KBM-7 (cell line): ENCODE measurements at places on chromosomes 16 and 17.
A peak's percentile ranks its signal among the peaks of the same experiment; 100 is the strongest.

- DNase-seq, result peak; percentile 75
These were observed 19.7 kb upstream of the SLC47A1 start for GRCh38 chr17:19513897-19514488.

GRCh38 chr16:84864326-84864955 is 44.7 kb downstream of the CRISPLD2 start:
- DNase-seq, result no peak

GRCh38 chr16:568401-569258 is 1.1 kb upstream of the PIGQ start:
- no peak for DNase-seq

DNA sequence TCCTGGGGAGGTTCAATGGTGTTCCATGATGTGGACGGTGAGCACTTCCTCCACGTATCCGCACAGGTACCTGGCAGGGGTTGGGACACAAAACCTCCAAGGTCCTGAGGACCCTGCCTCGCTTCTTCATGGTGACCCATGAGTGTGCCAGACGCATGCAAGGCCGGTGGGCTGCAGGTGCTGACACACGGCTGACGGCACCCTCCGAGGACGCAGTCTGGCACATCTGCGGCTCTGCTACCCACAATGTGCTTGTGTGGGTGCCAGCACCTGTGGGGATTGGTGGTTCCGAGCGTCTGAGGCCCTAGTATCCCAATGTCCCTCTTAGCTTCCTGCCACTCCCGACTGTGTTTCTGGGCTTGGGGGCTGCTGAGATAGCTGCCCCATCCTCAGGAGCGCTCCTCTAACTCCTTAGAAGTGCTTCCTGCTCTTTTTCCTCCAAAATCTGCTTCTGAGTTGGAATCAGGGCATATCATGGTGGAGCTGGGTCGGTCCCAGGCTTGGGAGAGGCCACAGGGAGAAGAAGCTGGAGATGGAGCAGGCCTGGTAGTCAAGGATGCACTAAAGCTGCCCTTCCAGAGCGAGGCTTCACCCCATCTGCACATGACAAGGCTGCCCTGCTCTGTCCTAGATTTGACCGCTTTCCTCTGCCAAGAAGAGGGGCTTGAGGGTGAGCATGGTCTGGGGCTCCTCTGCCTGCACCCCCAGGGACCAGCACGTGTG is 1.6 kb downstream of the CYGB start:
- DNase-seq, result no peak

GRCh38 chr17:29150161-29150560 is 30.0 kb downstream of the MYO18A start:
- DNase-seq, result peak; percentile 28

DNA sequence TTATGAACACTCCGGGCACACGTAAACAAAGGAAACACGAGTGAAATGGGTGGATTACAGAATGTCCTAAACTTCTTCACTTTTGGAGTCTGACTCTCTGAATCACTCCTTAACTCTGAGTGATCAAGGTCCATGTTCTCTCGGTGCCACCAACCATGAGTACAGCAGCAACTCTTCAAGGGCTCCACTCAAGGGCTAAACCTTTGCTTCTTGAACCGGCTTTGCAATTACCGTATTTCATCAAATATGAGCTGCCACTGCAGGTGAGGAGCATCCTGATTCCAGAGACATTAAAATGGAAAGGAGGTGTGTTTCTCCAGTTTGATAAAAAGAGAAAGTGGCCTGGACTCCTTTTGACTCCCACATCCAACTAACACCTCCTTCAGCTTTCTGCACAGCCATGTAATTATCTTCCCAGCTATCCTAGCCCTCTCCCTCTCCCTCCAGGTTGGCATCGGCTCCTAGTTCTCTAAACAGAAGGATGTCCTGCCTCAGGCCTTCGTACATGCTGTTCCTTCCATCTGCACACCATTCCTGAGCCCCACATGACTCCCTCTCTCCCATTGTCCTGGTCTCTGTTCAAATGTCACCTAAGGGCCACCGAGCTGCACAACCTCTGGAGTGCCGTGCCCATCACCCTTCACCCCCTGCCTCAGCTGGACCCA is 61.4 kb downstream of the ZDHHC7 start:
- DNase-seq, result no peak

DNA sequence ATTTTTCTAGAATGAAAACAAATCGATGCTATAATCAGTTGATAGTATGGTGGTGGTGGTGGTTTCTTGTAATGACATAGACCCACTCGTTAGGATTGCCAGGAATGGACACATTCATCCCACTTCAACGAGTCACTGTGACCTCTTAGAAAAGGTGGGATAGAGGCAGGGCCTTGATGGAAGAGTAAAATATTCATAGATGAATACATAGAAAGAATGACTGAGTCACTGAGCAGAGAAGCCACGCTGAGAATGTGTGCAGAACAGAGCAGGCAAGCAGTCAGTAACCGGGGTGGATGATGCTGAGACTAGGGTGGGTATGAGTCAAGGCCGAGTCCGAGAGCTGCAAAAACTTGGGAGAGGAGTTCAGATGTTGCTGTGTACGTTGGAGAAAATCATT is 129.9 kb downstream of the PITPNC1 start:
- DNase-seq, result no peak

GRCh38 chr17:67830440-67830839 is 5.1 kb downstream of the BPTF start:
- no peak for DNase-seq

- no peak for DNase-seq
These were observed 134.1 kb downstream of the IRF8 start for GRCh38 chr16:86033016-86033474.

GRCh38 chr16:56980792-56981724 is 8.3 kb upstream of the NLRC5 start:
- DNase-seq, result no peak

DNA sequence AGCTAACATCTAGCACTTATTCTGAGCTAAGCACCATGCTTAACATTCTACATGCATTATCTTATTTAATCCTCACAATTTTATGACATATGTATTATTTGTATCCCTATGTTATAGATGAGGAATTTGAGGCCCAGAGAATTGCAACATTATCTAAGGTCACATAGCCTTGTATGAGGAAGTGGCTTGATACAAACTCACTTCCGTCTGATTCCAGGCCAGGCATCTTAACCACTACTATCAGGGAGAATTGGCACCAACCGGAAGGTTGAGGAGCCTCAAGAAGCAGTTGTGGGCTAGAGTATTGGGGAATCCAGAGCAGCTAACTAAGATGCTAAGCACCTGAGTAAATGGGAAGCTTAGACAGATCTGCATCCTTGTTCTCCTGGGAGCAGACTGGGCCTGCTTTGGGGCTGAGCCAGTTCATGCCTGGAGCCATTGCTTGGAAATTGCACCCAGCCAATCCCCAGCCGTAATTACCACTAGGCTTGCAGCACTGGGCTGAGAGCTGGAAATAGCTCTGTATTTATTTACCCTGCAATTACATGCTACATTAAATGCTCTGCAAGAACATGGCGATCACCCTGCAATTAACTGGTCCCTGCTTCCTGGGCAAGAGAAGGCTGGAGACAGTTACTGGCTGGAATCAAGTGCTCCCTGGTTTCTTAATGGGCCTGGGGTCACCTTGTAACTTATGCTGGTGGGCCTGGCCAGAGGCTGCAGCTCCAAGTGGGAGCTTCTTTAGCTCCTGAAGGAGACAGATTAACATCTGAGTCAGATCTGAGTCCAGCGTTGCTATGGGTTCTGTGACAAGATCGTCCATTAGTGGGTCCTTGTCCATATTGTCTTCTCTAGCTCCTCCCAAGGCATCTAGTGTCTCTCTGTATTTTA is 273.1 kb upstream of the CCL2 start:
- DNase-seq, result peak; percentile 3

DNA sequence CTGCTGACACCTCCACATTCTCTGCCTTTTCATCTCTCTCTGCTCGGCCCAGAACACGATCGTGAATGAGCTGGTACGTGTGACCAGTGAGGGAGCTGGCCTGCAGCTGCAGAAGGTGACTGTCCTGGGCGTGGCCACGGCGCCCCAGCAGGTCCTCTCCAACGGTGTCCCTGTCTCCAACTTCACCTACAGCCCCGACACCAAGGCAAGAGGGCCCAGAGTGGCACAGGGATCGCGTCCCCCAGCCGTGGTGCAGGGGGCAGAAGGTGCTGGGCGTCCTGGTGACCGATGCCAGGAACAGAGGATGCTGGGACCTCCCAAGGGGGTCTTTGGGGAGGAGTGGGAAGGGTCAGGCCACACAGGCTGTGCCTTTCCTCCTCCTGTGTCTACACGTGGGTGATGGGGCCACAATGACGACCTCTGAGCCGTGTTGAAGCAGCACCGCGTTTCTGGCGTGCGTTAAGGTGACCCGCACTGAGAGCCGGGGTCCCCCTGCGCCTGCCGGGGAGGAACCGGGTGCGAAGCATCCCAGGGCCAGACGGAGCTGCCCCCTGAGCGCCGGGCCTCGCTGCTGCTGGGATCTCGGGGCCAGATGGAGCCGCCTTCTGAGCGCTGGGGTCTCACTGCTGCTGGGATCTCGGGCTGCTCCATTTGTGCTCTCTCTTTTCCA is 17.4 kb downstream of the GAA start:
- DNase-seq, result no peak
